Esophagus muscularis mucosa (tissue), 4 donors: ENCODE measurements at places on chromosomes 5 and 9.
A peak's percentile ranks its signal among the peaks of the same experiment; 100 is the strongest.

DNA sequence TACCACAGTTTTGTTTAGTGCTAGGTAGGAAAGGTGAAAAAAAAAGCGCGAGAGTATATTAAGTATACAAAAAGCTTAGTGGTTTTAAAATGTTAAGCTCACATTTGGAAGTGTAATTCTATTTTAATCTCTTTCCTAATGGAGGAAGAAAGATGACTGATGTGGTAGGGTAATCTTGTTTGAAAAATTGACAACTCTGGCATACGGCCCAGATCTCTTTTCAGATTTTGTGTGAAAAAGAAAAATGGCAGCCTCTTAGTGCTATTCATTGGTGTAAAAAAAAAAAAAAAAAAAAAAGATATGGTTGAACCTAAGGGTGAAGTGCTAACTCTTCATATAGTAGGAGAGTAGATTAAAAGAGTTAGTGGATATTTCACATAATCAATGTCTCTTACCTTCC, 108.0 kb downstream of the ZSWIM6 start:
- DNase-seq: no peak

DNA sequence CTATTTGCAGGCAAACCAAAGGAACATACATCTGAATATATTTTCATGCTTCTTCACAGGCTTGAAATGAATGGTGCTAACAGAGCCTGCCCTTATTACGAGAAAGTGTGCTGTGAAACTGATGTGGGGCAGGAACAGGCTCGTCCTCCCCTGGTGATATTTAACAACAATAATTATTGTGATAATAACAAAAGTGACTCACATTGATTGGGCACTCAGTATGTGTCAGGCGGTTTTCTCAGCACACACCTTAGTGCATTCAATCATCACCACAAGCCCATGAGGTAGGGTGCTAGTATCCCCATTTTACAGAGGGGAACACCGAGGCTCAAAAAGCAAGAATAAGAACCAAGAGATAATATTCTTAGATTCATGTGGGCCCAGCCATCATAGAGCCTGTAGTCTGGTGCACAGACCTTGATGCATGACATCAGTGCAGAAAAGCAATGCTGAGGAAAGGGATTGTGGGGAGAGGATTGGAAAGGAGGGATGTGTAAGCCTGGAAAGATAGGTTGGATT, 18.1 kb upstream of the BOD1 start:
- no peak for DNase-seq

GRCh38 chr5:179241764-179242370, 103.4 kb downstream of the ADAMTS2 start:
- no peak for DNase-seq

DNA sequence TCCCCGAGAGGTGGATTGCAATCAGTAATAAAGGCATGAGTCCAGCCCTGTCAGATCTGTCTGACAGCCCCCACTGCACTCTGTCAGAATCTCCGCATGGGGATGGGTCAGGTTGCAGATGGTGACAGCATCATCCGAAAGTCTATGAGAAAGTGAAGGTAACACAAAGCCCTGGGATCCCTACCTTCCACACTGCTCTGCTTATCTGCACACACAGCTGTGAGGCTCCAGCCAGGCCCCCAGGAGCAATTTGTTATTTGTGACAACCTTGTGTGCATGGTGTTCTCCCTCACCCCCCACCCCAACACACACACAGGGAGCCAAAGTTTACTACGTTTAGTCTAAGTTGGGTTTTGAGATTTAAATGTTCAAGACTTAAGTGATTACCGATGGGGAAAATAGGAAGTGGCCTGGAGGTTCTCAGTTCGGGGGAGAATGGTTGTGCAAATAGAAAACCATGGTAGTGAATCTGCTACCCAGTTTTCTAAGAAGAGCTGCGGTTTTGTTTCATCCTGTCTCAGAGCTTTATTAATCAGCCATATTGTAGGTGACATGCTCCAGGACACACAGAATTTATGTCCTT, 92.7 kb downstream of the SV2C start:
- DNase-seq: peak; percentile 60

DNA sequence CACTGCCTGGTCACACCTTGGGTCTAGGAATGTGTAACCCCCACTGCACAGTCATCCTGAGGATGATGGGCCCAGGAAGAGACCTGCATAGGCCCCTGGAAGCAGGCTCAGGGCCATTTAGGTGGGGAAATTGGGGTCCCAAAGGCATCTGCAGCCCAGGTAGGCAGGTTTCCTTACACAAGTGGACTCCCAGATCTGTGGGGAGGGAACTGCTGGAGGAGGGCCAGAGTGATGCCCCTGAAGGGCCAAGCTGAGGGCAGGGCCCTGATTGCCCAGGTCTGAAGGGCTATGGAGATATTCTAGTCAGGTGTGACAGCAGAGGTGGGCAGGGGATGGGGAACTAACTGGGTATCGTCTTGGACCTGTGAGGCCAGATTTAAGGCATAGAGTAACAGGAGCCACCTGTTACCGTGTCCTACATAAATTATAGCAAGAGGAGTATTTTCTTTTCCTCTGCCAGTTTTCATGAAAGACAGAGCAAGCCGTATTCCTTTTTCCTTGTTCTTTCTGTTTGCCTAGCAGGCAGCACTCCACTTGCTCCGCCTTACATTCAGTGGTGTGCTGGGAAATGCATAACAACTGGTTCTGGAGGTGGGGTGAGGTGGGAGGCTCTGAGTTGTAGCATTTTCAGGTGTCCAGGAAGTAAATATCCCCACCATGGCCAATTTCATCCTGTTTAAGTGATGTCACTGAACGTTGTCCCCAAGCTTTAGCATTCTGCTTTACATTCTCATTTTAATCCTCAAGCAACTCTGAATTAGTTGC, 41.3 kb downstream of the PPARGC1B start:
- no peak for DNase-seq

DNA sequence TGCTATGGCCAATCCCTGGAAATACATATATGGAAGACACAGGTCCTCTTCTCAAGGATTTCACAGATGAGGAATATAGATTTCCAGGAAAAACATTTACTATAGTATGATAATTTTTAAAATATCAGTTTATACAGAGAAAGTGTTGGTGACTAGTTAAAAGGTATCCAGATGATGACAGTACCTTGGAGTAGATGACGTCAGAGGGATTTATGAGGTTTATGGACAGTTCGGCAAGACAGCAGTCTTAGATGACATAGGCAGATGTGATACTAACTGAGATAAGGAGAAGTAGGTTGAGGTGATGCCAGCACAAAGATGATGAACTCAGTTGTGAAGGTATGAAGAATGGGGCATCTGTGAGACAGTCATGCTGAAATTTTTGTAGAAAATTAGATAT, 750.3 kb downstream of the PRELID2 start:
- no peak for DNase-seq

DNA sequence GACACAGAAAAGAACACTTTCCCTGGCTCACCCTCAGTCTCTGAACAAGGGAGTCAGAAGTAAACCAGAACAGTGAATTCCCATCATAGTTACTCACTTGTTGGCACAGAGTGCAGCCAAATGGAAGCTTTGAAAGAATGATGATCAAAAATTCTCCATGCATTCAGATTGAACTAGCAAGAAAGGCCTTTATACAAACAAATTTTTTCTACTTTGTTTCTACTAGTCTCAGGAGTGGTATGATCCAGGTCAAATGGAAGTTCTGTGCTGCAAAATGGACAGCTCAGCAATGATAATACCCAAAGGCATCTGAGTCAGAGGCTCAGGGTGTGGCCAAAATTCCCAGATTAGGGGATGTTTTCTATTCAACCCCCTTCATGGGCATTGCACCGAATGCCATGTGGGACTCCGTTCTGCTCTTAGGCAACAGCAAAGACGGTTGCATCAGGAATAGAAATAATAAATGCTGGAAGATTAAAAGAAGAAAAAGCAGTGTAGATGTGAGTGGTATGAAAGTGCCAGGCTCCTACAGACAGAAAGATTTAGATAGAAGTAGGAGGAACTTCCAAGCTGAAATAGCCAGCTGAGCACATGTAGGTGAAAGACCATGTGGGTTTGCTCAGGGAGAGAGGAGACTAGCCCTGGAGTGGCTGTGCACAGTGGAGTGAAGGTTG, 24.0 kb upstream of the ASPN start:
- no peak for DNase-seq

GRCh38 chr5:159241946-159242552, 21.0 kb upstream of the UBLCP1 start:
- no peak for DNase-seq
